ENCODE measurements at places on chromosomes 13 and 19. TPM values are rescaled to one million over a fixed set of nuclear protein-coding genes. Genes with fewer than 3 reads are reported as not detected.
A peak's percentile ranks its signal among the peaks of the same experiment; 100 is the strongest.

GRCh38 chr19:5895409-5895808 is 8.2 kb downstream of the NDUFA11 start:
- peak; percentile 31 for DNase-seq

Gene IGFLR1
- total RNA-seq, result 1.5 TPM

DNA sequence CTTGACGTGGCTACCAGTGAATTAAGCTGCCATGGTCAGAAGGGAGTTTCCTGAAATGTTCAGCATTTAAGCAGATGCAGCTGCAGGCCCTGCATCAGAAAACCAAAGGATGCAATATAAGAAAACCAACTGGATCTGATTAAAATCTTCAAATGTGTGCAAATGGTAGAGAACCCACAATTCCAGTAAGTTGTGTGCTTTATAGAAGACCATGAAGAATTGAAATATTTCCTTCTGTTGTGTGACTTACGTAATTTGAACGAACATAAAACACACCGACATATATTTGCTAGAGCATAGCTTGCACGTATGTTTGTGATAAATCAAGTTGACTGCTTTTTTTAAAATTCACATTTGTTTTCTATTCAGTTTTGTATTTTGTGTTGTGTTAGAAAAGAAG is 191.4 kb downstream of the COL4A1 start:
- no peak for DNase-seq

DNA sequence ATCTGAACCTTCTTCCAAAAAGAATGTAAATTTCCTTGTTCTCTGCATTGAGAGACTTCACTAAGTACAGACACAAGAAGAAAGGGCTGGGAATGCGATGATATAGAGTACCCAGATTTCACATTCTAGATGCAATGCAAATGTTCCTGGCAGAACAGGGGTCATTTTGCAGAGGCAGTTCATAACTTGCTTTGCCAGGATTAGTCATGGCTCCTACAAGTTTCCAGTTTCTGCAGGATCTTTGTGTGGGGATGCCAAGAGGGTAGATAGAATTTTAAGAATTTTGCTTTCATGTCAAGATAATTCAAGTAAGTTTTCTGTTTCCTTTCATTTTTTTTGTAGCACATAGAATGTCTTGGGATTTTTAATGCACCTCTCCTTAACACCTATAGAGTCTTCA is 181.2 kb downstream of the FGF9 start:
- no peak for DNase-seq

Gene IRGC
- total RNA-seq, result not detected

Gene CEACAM6
- total RNA-seq, result not detected

DNA sequence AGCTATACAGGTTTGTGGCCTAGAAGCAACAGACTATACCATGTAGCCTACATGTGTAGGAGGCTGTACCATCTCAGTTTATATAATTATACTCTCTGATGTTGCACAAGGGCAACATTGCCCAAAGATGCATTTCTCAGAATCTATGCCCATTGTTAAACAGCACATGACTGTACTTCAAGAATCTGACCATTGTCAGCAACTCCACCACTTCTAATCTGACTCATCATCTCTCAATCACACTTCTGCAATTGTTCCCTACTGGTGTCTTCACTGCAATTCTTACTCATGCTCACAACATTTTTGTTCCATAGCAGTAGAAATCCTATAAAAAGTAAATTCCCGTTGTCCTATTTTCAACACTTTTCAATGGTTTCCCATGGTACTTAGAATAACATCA is 63.9 kb upstream of the ATXN8OS start:
- no peak for DNase-seq

GRCh38 chr13:113939944-113940297 is 34.0 kb downstream of the C13orf46 start:
- no peak for DNase-seq

Gene ZNF99
- total RNA-seq, result not detected
